ENCODE measurements at places on chromosomes 12 and 14.

DNA sequence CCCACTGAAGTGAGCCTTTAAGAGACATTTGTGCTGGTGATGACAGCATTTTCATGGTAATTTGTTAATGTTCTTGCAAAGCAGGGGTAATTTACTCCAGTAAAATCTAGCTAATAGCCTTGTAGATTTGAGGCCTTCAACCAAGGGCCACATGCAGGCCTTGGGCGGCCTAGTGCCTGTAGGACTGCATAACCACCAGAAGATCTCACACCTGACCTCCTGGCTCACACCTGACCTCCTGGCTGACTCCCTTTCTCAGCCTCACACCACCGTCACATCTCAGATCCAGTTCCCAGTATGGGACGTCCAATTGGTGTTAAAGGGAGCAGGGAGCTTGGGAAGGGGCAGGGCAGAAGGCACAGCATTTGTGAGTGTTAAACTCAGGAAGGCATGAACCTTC, 26.9 kb downstream of the C12orf42 start:
- DNase-seq = no peak

GRCh38 chr12:16691624-16692023, 85.7 kb upstream of the LMO3 start:
- DNase-seq = no peak

DNA sequence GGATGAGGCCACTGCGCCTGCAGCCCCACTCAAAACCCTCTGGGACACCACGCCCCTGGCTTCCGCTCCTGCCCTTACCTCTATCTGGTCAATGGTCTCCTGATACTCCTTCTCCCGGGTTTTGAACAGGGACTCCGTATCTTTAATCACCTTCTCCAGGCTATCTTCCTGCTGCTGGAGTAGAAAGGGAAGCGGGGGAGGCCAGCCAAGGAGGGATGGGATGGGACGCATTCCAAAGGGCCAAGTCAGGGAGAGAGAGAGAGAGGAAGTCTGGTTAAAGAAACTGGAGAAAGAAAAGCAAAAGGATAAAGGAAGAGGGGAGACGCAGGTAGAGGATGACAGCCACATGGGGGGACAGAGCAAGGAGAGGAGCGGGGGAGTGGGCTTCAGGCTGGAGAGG, 7.9 kb downstream of the IFFO1 start:
- DNase-seq = peak; percentile 88

GRCh38 chr12:64560396-64561301, 49.6 kb upstream of the RASSF3 start:
- peak; percentile 87 for DNase-seq

GRCh38 chr14:100616854-100617409, 29.7 kb upstream of the BEGAIN start:
- no peak for DNase-seq

DNA sequence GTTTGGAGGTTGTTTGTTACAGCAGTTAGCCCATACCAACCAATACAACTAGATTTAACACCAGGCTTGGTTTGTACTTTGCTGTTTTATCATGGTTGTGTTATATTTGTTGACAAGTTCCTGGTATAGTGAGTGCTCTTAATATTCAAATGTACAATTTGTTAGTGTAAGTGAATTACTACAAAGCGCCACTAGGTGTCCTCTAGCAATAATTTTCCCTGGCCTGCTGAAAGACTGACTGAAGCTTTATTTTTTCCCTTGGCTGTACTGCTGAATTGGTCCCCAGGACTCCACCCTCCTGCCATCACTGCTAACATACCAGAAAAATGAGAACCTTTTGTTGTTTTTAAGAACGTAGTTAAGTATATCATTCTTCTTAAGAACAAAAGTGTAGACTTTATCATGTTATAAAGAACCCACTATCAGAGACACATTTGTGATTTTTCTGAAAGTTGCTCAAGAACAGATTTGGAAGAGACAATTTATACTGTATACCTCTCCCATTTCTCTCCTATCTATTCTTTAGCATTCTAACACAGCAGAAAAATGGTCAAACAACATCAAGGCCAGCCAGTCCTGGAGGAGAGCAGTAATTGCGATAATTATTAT, 75.3 kb upstream of the FAR2 start:
- DNase-seq = peak; percentile 57

All from fibroblast of upper back skin (primary cell).